ENCODE measurements at places on chromosomes 1 and 21.

GRCh38 chr1:193753038-193753756 lies 566.8 kb upstream of the B3GALT2 start:
- no peak for DNase-seq

- no peak for DNase-seq
Measured at GRCh38 chr1:109167001-109167506, 46.7 kb upstream of the SARS1 start.

DNA sequence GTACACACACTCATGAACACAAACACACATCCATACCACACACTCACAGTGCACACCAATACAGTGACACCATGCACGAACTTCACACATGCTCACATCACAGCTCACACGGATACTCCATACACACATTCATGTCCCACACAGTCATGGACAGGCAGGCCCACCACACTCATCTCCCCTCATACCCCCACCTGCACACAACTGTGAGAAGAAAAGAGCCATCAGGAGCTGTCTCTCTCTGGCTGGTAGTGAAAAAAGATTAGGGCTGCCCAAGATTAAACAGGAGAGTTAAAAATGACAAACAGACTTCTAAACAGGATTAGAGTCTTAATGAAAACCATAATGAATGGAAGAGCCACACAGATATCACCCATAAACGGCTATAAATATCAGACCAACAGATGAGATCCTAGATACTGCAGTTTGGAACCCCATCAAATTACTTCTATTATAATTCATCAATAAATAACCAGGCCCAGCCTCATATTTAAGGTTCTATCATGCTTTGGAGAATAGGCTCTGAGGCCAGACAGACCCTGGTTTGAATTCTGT lies 122.3 kb downstream of the PLXNA2 start:
- no peak for DNase-seq

DNA sequence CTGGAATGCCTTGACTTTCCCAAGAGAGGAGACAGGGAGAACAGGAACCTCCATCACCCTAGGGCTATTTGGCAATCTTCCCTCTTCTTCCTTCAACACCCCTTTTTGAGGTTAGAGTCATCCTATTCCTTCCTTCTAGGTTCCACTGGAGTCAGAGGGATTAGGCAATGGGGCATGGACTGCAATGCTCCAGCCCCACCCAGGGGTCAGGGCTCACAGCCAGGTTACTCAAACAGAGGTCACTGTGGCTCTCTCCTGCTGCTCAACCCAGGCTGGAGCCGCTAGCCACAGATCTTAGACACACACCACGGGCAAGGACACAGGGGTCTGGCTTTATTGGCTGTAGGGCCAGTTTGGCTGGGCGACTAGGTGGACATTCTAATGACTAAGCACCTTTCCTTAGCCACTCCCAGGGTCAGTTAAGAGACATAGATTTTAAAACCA lies 145.5 kb upstream of the NRIP1 start:
- DNase-seq, result no peak

DNA sequence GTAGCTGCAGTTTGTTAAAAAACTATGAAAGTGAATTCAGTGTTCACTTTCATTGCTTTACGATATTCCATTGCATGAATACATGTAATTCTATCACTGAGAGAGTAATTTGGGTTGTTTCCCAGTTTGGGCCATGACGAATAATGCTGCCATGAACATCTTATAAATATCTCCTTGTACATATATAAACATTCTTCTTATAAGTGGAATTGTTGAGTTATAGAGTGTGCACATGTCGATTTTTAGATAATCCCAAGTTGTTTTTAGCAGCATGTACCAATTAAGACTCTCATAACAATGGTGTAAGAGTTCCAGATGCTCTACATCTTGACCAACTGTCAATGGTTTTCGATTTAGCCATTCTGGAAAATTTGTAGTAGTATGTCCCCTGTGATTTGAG lies 40.9 kb downstream of the ALG6 start:
- DNase-seq, result no peak

GRCh38 chr21:25895565-25896205 lies 160.9 kb downstream of the GABPA start:
- peak; percentile 8 for DNase-seq
